ENCODE measurements at places on chromosomes 3 and 15.

- no peak for DNase-seq
These were observed 27.7 kb downstream of the WDR48 start for GRCh38 chr3:39079530-39079929.

DNA sequence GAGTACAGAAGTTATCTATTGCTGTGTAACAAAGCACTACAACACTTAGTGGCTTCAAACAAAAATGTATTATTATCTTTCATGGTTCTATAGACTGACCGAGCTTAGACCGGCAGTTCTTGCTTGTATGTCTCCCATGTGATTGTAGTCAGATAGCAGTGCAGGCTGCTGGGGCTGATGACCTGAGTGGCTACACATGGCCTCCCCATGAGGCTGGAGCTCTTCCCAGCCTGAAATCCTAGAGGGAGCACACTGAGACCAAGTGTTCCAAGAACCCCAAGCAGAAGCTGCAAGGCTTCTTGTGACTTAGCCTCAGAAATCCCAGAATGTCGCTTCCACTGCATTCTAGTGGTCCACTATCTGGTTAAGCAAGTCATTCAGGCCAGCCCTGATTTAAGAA, 141.2 kb upstream of the TLE3 start:
- no peak for DNase-seq

DNA sequence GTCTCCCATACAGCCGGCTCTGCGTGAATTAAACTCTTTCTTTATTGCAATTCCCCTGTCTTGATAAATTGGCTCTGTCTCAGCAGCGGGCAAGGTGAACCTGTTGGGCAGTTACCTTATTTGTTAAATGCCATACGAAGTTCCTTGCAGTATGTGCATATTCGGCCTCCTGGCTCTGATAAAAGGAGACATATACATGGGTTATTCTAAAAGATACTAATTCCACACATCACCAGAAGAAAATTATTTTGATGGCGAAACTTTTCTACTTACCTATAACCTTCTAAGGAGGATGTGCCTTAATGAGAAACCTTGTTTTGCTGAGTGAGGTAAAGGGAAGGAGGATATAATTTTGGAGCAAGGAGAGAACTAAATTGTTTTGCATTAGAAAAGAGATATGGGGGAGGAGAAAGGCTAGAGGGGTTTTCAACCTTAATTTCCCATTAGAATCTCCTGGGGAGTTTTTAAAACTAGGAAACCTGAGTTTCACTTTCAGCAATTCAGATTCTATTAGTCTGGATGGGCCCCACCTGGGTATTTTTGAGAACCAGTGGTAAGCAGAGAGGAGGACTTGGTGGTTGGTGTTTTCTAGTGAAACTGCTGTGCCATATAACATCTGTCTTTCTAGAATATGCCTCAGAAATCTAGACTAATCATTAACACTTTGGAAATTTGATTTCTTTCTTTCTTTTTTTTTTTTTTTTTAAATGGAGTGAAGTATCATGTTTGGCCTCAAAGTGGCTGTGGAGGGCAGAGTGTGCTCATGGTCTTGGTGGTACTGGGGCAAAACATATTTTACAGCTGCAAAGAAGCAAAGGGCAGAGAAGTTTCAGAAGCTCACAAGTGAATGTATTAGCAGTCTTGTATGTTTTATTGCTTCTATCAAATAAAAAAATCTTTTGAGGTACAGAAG, 23.0 kb downstream of the NANOGP8 start:
- DNase-seq = no peak

- no peak for DNase-seq
These were observed 2.5 kb upstream of the FBN1 start for GRCh38 chr15:48647962-48648361.

Measured in bronchial epithelial cell (primary cell).